ENCODE measurements at places on chromosomes 1 and 21. TPM values are rescaled to one million over a fixed set of nuclear protein-coding genes. Genes with fewer than 3 reads are reported as not detected.

OR2T2 gene
- total RNA-seq: not detected

NFIA gene
- 47.5 TPM for total RNA-seq

DCST1 gene
- 0.32 TPM for total RNA-seq

RIMKLA gene
- 0.08 TPM for total RNA-seq

AZIN2 gene
- total RNA-seq: 1.4 TPM

LMOD1 gene
- 4.1 TPM for total RNA-seq

HSF2BP gene
- 0.92 TPM for total RNA-seq

FCGR2B gene
- total RNA-seq: 0.80 TPM

ICOSLG gene
- total RNA-seq: 2.6 TPM

ASCL5 gene
- not detected for total RNA-seq
